Stimulated activated CD8-positive, alpha-beta memory T cell treated with anti-CD3 and anti-CD28 coated beads, Interleukin-12 subunit alpha, Interleukin-12 subunit beta, amount 100 ng/mL, for 4 hours (primary cell): ENCODE measurements at places on chromosomes 4 and X.

- no peak for DNase-seq
Measured at GRCh38 chr4:34972189-34972588, 1272.1 kb downstream of the ARAP2 start.

- no peak for DNase-seq
Measured at GRCh38 chr4:180028682-180029081, 2214.5 kb upstream of the TENM3 start.

- no peak for DNase-seq
Measured at GRCh38 chr4:163556650-163557391, 62.3 kb downstream of the TMA16 start.

DNA sequence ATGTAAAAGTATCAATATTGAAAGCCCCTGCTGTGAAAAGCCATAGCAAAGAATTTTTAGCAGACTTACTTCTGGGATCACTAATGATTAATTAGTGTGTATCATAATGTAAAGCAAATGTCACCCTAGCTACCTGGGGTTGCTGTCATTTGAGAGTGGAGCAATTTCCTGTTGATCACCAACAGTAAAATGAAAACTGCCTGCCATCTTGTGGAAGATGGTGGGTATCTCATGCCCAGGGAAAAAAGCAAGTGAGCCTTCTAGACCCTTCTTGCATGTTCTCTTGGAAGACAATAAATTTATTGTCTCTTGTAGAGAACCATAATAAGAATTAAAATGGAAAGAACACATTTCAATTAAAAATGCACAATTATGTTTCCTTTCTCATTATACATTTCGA lies 360.2 kb downstream of the ZIC3 start:
- no peak for DNase-seq

GRCh38 chrX:56429581-56429980 lies 133.8 kb upstream of the UBQLN2 start:
- no peak for DNase-seq

GRCh38 chr4:159017323-159018026 lies 85.4 kb upstream of the RAPGEF2 start:
- no peak for DNase-seq

DNA sequence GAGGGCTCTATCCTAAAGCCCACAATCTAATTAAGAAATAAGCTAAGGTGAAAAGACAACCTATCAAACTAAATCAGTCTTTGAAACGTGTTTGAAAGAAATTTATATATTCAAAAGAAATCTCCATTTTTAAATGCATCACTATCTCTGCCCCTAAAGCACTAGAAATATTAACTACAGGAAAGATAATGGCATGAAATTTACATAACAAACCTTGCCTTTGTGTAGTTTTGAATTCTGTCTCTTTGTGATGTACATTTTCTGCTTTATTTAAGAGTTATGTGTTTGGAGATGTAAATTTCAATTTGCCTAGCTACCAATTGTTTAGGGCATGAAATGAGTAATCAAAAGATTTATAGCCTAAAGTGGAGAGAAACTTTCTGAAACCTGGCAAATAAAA lies 286.1 kb upstream of the TBX22 start:
- no peak for DNase-seq

GRCh38 chr4:177339477-177340374 lies 30.1 kb downstream of the NEIL3 start:
- no peak for DNase-seq

DNA sequence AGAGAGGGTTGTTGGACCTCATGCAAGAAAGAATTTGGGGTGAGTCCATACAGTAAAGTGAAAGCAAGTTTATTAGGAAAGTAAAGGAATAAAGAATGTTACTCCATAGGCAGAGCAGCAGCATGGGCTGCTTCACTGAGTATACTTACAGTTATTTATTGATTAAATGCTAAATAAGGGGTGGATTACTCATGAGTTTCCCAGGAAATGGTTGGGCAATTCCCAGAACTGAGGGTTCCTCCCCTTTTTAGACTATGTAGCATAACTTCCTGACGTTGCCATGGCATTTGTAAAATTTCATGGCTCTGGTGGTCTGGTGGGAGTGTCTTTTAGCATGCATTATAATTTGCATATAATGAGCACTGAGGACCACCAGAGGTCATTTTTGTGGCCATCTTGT lies 16.7 kb downstream of the PPP4R3C start:
- no peak for DNase-seq

GRCh38 chr4:87916626-87917025 lies 58.9 kb upstream of the SPP1 start:
- no peak for DNase-seq

DNA sequence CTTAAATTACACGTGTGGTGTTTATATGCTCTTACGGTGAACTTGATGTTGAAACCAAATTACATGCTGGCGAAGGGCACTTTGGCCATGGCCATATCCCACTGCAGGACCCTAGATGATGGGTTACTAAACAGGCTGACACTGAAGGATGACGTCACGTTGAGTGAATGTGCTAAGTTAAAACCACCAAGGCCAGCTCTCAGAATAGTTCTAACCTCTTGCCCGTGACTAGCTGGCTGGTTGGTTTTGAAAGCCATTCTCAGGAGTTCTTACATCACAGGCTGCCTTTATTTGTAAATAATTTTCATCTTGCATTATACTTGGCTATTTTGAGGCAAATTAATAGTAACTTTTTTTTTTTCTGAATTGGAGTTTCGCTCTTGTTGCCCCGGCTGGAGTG lies 41.3 kb upstream of the PHEX start:
- no peak for DNase-seq

DNA sequence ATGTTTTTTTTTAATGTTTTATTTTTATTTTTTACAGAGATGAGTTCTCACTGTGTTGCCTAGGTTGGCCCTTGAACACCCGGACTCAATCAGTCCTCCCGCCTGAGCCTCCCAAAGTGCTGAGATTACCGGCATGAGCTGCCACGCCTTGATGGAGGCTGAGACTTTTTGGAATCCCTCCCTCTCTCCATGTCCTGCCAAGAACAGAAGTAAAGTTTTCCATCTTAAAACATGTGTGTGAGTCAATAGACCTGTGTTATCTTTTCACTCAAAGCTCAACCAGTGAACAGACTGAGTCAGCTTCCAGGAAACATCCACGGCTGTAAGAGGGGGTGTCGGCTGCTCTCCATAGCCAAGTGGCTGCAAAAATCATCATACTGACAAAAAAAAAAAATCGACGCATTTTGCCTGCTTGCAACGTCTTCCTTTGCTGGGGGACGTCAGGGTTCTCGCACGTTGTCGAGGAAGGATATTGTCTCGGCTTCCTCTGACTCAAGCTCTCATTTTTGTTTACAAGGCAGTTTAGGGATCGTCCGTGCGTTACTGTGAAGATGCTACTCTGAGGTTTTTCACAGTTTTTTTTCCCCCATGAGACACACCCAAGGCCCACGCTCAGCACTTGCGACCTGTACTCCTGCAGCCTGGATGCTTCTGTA lies 10.0 kb upstream of the ASMTL start:
- peak; percentile 52 for DNase-seq

DNA sequence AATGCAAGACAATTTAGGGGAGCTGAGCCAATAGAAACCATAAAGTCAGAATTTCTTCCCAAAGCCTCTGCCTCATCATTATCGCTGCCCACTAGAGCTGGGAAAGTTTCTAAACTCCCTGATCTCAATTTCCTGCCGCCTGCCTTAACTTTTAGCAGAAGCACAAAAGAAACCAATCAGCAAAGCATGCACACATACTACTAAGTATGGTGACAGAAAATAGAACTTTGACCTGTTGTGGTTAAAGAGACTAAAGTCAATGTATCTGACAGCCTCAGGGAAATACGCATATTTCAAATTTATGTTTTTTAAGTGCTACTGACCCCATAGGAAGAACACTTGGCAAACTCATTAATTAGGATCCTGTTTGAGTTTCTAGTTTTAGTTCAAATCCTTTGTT lies 10.1 kb downstream of the STK26 start:
- no peak for DNase-seq

- DNase-seq: no peak
Measured at GRCh38 chr4:22801391-22801790, 108.7 kb downstream of the GBA3 start.

GRCh38 chr4:31141832-31142142 lies 421.6 kb downstream of the PCDH7 start:
- no peak for DNase-seq

GRCh38 chrX:95716841-95717240 lies 967.8 kb upstream of the DIAPH2 start:
- DNase-seq: no peak

GRCh38 chr4:85127653-85128052 lies 161.2 kb upstream of the WDFY3 start:
- DNase-seq: no peak

GRCh38 chr4:112973750-112974251 lies 75.7 kb upstream of the ANK2 start:
- DNase-seq: no peak

GRCh38 chr4:72918362-72918761 lies 151.2 kb downstream of the COX18 start:
- no peak for DNase-seq

DNA sequence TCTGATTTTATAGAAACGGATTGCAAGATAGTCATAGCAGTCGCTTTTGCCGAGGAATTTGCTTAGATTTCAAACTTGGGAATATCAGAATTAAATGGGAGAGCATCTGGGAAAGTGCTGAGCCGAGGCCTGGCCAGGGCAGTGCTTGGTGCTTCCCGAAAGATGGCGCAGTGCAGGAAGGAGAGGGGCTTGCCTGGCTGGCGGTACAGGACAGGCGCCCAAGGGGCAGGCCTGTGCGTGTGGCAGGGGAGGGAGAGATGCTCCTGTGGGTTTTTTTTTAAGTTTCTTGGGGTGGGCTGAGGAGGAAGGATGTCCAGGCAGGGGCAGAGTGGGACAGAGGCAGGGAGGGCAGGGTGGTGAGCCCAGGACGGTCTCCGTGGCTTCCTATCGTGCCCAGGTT lies 241.1 kb downstream of the AFAP1 start:
- no peak for DNase-seq

DNA sequence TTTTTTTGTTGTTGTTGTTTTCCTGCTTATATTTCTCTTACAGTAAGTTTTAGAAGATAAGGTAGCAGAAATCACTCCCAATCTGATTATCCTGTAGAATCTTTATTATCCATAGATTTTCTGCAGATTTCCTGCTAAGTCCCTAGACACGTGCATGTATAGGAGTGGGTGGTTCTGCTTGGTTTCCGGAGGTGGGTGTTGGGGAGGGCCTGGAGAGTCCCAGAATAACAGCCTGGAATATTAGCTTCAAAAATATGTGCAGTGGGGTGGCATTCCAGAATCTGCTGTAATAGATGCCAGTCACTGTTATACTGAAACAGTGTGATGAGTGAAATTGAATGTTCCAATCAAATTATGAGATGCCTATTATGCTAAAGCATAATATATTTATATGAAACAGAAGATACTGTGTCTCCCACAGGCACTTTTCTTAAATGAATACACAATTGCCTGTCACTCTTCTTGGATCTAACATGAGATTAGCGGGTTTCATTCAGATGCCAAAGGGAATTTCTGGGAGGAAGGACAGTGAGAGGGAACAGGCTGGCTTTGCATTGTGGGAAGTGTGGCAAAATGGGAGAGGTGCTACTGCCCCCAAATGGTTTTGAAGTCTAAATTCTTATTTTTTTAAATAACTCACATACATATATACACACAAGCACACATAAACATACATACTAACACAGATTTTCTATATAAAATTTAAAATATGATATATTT lies 37.6 kb downstream of the C4orf50 start:
- no peak for DNase-seq

DNA sequence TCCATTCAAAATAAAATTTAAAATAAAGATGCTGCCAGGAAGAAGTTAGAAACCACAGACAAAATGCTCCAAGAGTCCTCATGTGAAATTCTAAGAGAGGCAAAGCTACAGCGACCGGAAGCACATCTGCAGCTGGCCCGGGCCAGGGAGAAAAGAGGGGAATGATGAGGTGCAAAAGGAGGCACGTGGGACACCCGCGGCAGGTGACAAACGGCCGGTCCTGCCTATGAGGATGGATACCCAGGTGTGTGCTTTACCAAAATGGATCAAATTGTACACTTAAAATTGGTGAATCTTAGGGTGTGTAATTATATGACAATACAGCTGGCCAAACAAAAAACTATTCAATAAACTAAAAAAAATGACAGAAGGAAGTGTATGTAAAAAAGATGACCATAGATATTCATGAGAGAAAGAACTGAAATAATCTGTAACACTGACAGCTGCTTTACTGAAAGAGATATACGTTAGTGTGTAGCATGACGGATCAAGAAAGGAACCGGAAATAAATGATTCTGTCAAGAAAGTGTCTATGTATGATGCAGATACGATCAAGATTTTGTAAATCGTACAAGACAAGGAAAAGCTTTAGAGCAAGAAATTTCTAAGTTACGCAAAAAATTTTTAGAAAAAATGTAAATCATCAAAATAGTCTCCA lies 29.5 kb downstream of the PPP2R3B start:
- no peak for DNase-seq

DNA sequence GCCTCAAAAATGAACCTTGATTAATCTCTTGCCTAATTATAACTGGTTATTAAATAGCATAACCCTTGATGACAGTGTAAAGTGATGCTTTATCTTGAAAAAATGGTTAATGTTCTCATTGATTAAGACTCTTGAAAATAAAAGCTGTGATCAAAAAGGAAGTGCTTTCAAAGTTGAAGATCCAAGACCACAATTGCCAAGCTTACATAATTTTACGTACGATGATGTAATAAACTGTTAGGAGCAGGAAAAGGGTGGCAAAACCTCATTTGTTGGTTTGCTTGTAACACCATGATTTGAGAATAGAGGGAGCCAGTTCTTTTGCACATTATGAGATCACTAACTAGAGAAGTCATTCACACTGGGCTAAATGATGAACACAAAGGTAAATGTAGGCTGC lies 322.2 kb downstream of the ADGRL3 start:
- no peak for DNase-seq

GRCh38 chr4:158201322-158201721 lies 9.0 kb upstream of the TMEM144 start:
- DNase-seq: no peak

GRCh38 chr4:74072739-74073138 lies 26.3 kb downstream of the CXCL2 start:
- DNase-seq: no peak

DNA sequence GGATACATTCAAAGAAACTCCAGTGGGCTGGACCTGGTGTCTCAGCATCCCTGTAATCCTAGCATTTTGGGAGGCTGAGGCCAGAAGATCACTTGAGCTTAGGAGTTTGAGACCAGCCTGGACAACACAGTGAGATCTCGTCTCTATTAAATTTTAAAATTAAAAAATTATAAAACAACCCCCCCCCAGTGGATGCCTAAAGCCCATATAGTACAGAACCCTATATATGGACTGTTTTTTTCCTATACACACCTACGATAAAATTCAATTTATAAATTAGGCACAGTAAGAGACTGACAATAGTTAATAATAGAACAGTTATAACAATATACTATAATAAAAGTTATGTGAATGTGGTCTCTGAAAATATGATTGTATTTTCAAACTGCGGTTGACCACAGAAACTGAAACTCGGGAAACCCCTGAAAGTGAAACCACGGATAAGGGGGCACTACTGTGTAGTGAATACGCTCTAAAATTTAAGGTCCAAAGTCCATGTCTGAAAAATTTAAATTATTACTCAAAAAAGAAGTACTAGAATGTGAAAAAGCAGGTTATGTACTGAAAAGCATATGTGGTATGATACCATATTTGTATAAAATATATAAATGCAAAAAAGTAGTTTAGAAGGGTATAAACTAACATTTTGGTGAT lies 2.0 kb downstream of the SMIM14 start:
- DNase-seq: no peak
